Left ventricle myocardium inferior (tissue), 1 donor: ENCODE measurements at places on chromosomes 2 and 18.

DNA sequence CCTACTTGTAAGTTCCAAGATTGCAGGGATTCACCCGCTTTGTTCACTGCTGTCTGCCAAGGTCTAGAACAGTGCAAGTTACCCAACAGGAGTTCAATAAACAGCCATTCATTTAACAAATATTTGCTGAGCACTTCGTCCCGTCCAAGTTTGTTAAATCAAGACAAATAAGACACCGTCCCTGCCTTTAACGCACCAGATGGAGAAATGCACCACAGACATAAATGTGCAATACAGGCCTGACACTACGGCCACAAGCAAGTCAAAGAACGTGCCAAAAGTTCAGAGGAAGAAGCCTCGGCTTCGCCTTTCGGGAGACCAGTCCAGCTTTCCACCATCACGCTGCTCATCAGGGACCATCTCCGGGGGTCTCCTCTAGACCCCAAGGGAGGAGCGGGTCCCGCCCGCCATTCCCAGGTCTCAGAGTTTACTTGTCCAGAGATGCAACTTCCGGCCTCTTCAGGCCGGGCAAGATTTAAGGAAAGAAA lies 429 bp downstream of the C2orf76 start:
- DNase-seq: no peak

GRCh38 chr2:173157676-173158293 lies 82.1 kb downstream of the MAP3K20 start:
- no peak for DNase-seq

DNA sequence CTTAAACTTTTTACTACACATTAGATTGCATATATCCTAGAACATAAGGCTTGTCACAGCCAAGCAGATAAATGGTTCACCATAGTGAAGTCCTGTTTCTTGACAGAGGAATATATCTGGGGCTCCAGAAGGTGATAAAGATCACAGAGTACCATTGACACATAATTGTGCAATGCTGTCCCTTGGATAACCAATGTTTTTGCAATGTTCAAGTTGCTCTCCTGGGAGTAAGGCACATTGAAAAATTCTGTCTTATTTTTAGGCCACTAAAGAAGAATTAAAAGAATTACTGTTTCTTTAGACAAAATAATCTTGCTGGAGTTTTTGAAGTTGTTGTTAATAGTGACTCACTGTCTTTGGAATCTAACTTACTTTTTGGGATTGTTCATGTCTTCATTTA lies 1132.8 kb downstream of the LRP1B start:
- DNase-seq: no peak

DNA sequence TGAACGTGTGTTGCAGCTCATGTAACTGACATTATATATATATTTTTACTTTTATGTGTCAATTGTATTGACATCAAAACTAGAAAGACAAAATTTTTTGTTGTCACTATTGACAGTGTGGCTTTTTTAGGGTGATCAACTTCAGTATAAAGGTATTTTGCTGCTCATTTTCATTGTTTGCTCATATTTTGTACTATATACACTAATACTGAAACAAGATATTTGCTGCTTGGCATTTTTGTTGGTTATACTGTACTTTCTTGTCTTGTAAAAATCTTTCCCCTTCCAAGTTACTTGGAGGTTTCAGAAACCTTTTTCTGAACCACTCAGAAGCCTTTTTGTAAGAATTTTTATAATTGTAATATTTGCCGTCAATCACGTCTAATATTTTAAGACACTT lies 16.5 kb downstream of the AFTPH start:
- no peak for DNase-seq

GRCh38 chr2:240569523-240569997 lies 1.3 kb downstream of the RNPEPL1 start:
- peak; percentile 16 for DNase-seq

GRCh38 chr2:23376972-23377371 lies 8.0 kb upstream of the KLHL29 start:
- DNase-seq: no peak

DNA sequence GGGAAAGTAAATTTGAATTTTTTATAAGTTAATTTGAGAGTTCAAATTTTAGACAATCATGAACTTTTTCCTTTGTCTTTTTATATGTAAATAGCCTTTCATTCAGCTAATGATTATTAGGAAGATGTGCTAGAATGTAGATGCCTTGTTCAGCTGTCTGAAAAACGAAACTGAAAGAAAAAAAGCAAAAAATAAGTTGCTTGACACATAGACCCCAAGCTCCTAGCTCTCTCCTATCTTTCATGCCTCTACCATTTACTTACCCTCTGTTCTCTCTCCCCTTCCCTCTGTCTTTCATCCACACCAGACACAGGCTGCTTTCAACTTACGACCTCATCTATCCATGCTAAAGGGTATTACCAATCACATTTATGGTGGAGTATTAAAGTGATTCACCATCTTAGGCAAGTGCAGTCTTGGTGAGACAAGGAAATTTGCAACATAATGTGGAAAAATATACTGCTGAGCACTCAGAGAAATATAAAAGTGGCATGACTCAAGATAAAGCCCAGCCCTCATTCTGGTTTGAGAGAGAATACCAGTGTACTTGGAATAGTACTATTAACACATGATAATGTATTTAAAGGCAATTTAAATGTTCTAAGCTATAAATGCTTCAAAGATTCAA lies 425.6 kb downstream of the SUCLG1 start:
- DNase-seq: no peak

- no peak for DNase-seq
Measured at GRCh38 chr2:166417669-166418068, 41.9 kb upstream of the SCN9A start.

DNA sequence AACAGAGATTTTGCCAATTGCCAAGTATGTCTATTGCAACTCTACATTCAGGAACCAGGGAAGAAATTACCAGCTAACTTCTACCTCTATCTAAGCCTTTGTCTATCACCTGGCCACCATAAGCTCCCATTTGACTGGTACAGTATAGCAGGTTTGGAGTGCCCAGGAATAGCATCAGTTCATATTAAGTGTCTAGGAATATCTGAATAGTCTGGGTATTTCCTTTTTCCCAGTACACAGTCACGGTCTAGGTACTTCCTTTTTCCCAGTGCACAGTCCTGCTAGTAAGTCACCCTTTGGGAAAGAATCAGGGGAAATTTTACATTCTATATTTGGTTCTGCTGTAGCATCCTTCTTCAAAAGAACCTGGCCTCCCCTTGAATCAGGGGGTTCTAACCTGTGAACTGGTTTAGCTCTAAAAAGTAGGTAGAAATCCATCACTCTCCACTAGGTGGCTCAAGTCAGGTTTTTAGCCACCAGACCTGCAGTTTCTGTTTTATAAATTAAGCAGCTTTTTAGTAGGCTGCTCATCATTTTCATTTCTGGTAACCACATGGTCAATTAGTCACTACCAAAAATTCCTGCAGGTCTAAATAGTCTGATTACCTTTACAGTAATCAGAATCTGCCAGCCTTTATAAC lies 49.3 kb upstream of the DNAJC10 start:
- no peak for DNase-seq

- no peak for DNase-seq
Measured at GRCh38 chr2:45169339-45170190, 160.3 kb upstream of the SIX2 start.

- no peak for DNase-seq
Measured at GRCh38 chr18:7980136-7980535, 413.0 kb downstream of the PTPRM start.

DNA sequence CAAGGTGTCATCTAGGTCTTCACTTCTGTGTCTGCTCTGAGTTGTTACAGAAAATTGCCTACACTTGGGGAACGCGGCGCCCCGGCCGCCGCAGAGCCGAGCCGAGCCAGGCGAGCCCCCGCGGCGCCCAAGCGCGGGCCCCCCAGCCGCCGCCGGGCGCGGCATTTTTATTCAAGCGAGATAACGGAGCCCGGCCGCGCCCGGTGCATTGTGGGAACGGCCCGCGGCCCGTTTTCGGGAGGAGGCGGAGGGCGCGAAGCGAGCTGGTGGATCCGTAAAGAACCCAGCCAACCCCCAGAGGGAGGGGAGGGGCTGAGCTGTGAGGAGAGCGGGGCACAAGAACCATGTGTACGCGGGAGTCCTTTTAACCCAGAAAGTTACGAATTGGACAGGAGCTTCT lies 191.8 kb downstream of the FTCDNL1 start:
- DNase-seq: peak; percentile 46

- DNase-seq: no peak
Measured at GRCh38 chr2:109304731-109305470, 175.9 kb downstream of the SH3RF3 start.

DNA sequence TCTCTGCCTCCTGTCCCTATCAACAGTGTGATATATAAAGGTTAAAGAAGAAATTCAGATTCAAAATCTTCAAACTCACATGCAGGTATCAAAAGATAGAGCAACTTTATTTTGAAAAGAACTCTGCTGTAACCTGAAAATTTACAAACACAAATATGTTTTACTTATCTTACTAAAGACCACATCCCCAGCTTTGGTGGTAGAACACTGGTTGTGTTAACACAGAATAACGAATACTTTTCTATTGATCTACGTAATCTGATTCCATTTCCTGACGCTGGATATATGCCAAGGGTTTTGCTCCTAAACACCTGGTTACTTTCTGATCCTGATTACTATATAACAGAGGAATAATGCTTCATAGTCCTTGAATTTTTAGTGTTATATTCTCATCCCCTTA lies 23.1 kb upstream of the SLC39A10 start:
- DNase-seq: no peak

DNA sequence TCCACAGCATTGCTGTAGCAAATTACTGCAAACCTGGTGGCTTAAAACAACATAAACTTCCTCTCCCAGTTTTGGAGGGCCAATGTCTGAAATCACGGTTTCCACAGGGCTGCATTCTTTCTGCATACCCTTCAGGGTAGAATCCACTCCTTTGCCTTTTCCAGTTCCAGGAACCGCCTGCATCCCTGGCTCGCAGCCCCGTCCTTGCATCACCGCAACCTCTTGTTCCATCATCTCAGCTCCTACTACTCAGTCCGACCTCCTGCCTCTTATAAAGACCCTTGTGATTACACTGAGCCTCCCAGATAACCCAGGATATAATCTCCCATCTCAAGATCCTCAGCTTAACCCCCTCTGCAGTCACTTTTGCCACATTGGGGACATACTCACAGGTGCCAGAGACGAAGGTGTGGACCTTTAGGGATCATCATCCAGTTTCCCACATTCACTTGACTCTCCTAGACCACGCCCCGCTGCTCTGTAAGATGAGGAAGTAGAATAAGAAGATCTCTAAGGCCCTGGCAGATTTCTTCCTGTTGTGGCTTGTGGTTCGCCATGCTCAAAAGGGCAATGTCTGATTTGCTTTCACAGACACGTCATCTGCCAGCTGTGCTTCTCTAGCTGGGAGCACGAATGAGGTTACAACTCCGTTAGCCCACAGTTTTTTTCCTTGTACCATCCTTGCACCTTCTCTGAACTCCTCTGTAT lies 103.6 kb upstream of the AGAP1 start:
- DNase-seq: no peak

- no peak for DNase-seq
Measured at GRCh38 chr18:36020174-36020711, 47.1 kb downstream of the RPRD1A start.

- no peak for DNase-seq
Measured at GRCh38 chr2:226478109-226478809, 321.4 kb downstream of the IRS1 start.

- no peak for DNase-seq
Measured at GRCh38 chr2:150859162-150859561, 371.7 kb upstream of the RND3 start.

- no peak for DNase-seq
Measured at GRCh38 chr2:3754795-3755194, 51.4 kb downstream of the DCDC2C start.

- DNase-seq: no peak
Measured at GRCh38 chr2:47300609-47301276, 102.2 kb upstream of the MSH2 start.

DNA sequence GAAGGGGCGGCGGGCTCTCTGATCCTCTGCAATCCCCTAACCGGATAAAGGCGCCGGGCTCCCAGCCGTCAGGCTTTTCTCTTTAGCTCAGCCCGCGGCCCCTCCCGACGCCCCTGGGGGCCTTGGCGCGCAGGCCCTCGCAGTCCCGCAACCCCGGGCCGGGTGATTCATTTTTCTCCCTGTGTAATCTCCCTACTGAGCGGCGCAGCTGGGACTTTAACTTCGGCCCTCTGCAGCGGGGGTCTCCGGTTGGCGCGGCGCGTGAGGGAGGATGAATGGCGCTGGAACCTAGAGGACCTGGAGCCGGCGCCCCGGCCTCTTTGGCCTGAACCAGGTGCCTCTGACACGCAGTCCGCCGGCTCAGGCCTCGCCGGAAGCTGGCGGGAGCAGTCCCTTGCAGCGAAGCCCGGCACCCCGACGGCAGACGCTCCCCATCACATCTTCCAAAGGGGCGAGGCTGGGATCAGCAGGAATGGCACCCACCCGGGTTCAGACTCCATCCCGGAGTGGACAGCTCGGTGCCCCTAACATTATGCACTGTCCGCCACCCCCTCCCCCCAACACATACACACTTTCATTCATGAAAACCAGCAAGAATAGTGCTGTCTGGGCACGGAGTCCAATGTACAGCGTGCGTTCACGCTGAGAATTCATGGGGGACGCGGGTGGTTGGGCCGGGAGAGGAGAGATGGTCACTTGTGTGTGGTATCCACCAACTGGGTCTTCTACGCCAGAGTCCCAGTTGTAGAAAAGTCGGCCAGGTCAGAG lies 1.2 kb downstream of the CNGA3 start:
- no peak for DNase-seq

- DNase-seq: no peak
Measured at GRCh38 chr2:141455211-141455826, 675.5 kb downstream of the LRP1B start.

DNA sequence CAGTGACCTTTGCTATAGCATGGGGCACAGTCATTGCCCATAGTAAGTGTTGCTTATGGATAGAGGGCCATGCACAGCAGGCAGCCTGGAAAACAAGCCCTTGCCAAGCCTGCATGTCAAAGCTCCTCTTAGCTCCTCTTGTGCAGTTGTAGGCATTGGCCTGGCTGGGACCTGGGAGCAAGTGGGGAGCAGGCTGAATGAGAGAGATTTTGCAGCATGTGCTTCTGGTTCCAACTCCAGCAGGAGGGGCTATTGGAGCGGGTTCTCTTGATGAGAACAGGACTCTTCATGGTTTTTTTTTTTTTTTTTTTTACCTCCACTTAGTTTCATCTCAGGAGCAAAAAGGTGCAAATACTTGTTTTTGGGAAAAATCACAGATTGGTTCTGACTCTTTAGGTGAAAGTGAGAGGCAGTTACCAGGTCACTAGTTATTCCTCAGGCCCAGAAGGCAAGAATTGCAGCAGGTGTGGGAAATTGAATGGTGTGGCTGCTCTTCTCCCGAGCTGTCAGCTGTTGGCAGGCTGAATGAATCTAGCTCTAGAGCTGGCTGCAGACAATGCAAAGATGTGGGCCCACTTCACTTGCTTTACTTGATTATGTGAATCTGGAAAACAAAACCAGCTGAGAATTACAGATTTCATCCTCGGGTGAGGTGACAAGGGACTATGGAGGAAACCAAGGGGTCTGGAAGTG lies 95.9 kb downstream of the MAP4K4 start:
- DNase-seq: no peak
